Omental fat pad (tissue), 4 donors: ENCODE measurements at places on chromosomes 12 and 14. TPM values are rescaled to one million over a fixed set of nuclear protein-coding genes. Genes with fewer than 3 reads are reported as not detected.

The TMEM229B gene
- 1.8 TPM for total RNA-seq

The PYGL gene
- total RNA-seq, result 91.0 TPM

The HOXC5 gene
- total RNA-seq, result not detected

The FOXM1 gene
- total RNA-seq, result 4.3 TPM

The DHRS2 gene
- total RNA-seq, result not detected

The CCDC198 gene
- total RNA-seq, result not detected

The MIPOL1 gene
- 17.2 TPM for total RNA-seq

The IGF1 gene
- 248 TPM for total RNA-seq

The SLC38A6 gene
- total RNA-seq, result 33.3 TPM

The RTL1 gene
- total RNA-seq, result not detected

The KCNH5 gene
- 1.1 TPM for total RNA-seq

The ERP27 gene
- total RNA-seq, result 0.60 TPM

The MGAT4C gene
- total RNA-seq, result under 0.01 TPM

The CCDC38 gene
- not detected for total RNA-seq

The PRPF39 gene
- total RNA-seq, result 26.6 TPM

The KRT71 gene
- not detected for total RNA-seq

The GALNT16 gene
- 6.5 TPM for total RNA-seq

DNA sequence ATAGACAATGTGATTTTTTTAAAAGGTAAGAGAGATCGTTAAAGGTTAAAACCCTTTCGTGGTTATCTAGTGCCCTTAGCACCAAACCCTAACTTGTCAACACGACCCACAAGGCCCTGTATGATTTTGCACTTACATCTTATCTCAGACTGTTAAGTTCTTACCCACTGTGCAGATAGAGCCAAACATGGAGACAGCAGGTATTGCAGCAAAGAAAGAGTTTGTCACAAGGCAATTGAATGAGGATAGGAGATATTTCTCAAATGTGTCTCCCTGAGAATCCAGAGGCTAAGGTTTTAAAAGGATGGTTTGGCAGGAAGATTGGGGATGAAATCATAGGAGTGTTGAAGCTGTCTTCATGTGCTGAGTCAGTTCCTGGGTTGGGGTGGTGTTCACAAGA is 313.4 kb downstream of the AEBP2 start:
- no peak for DNase-seq

DNA sequence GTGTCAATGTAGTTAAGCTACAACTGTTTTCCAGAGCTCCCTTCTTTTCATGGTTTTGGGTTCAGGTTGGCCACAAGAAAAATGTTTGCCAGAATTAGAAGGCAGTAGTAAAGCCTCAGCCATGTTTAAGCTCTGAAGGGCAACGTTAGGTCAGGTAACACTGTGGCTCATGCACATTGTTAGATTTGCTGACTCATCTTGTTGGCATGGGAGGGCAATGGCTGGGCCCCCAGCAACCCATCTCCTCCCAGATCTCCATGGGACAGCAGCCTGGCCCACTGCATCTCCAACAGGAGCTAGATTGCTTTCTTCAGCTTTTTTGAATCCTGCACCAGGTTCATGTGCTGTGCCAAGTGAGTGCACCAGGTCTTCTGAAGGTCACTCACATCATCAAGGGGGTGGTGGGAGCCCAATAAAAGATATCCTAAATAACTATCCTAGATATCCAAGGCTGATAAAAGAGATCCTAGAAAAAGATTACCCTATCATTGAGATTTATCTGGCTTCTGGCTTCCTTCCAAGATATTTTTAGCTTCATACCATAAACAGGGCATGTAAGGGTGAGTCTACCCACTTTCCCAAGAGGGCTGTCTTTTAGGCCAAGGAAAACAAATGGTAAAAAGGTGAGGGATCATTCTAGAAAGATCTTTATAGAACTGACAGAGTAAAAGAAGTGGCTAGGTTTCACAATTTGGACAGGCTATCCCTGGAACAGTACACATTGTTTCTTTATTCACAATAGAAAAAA is 28.9 kb downstream of the PTGER2 start:
- no peak for DNase-seq

- no peak for DNase-seq
Observed at GRCh38 chr12:92516277-92516600, 186.6 kb upstream of the PLEKHG7 start.

- no peak for DNase-seq
Observed at GRCh38 chr12:54977155-54977554, 7.4 kb downstream of the TESPA1 start.

- no peak for DNase-seq
Observed at GRCh38 chr12:54486173-54486867, 11.2 kb upstream of the NCKAP1L start.

DNA sequence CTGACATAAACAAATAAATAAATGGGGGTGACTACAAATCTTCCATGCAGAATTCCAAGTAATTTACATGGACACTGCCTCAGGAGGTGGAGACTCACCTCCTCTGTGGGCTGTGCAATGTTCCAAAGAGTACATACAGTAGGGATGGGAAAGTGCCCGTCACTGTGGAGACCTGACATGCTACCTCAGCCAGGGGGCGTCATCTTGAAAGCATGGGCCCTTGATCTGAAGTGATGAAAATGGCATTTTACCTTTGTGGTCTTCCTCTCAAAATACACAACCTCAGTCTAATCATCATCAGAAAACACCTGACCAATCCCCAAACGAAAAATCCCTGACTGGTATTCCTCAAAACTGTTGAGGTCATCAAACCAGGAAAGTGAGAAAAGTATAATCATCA is 48.4 kb downstream of the ANAPC7 start:
- DNase-seq, result no peak

DNA sequence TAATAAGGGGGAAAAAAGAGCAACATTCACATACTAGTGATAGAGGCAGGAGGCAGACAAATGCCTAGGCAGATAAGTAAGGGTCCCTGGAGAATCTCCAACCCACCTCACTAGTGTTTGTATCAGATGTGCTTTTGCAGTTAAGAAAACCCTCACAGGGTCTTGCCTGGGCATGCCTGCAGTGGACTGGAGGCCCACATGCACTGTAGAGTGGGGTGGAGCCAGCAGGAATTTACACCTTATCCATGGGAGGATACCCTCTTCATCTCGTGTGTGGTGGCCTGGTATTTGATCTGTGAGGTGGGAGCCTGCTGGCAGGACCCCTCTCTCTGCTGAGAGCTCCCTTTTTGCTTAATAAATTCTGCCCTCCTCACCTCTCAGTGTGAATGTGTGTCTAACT is 238.0 kb upstream of the SLC16A7 start:
- DNase-seq, result no peak

- DNase-seq, result no peak
Observed at GRCh38 chr12:69648476-69648875, 37.8 kb upstream of the LRRC10 start.

- DNase-seq, result no peak
Observed at GRCh38 chr14:84527706-84528105, 1002.2 kb upstream of the FLRT2 start.

- no peak for DNase-seq
Observed at GRCh38 chr12:7542046-7542445, 38.5 kb upstream of the CD163 start.

DNA sequence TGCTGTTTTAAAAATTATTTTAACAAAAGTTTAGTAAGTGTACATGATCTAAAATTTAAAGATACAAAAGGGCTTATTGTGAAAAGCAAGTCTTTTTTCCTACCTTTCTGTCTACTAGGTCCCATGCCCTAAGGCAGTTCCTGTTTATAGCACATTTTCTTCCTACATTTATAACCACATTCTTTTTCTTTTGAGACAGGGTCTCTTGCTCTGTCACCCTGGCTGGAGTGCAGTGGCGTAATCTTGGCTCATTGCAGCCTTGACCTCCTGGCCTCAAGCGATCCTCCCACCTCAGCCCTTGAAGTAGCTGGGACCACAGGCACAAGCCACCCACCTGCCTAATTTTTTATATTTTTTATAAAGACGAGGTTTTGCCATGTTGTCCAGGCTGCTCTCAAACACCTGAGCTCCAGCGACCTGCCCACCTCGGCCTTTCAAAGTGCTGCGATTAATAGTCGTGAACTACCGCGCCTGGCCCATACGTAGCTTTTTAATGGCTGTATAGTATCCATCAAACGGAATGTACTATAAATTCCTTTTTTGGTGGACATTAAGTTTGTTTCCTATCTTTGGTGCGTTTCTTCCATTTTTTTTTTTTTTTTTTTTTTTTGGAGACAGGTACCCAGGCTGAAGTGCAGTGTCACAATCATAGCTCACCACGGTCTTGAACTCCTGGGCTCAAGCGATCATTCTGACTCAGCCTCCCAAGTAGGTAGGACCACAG is 20.9 kb downstream of the FRS2 start:
- no peak for DNase-seq

- no peak for DNase-seq
Observed at GRCh38 chr12:78146365-78146772, 315.7 kb downstream of the NAV3 start.

GRCh38 chr12:108210001-108210400 is 80.9 kb downstream of the WSCD2 start:
- DNase-seq, result no peak

DNA sequence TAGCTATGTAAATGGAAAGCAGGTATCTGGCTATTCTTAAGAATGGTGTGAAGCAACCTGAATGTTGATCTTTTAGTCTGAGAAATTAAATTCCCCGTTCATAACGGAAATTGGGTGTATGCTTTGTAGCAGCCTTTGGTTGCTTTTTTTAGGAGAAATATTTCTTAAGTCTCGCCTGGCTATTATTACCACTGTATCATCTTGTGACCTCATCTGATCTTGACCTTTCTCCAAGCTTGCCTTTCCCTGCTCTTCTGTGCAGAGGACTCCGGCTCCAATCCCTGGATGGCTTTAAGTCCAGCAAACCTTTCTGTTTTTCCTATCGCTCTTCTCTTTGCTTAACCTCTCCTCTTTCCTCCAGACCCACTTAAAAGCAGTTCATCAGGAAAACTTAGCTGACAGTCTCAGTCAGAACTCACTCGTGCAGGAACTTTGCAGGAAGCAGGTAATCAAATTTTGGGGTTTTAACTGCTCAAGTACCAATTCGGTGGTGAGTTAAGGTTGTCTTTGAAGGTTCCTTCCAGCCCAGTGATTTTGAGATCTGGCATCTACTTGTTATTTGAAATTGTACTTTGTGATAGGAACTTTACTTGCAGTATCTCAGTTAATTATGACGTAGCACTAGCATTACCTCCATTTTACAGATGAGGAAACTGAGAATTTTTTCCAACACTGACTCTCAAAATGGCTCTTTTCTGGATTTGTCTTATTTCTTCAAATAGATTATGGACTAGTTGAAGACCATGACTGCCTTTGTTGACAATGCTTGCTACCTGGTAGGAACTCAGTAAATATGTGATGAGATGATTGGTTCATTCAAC is 14.1 kb downstream of the PPFIBP1 start:
- DNase-seq, result no peak

DNA sequence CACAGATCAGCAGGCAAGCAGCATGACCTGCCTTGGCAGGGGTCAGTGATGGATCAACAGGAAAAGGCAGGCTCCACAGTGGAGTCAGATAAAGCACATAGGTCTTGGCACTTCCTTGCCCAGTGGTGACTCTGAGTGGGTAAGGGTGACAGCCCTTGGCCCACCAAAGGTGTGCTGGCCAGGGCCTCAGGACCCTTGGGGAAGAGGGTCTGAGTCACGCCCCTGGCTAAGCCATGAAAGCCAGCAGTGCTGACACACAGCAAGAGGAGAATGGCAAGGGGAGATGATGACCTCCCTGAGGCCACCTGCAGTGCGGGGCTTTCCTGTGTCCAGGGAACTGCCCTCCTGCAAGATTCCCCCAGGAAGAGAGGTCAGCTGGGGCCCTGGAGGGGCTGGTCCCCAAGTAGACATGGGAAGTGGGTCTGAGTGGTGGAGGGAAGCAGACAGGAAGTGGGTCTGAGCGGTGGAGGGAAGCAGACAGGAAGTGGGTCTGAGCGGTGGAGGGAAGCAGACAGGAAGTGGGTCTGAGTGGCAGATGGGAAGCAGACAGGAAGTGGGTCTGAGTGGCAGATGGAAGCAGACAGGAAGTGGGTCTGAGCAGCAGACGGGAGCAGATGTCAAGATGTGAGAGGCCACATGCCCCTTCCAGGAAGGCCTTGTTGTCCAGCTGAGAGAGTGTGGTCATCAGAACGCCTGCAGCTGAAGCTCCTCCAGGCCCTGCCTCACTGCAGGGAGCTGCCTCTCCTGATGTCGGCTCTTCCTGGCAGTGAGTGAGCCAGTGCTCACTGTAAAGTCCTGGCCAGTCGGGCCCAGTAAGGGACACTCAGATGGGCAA is 34.8 kb downstream of the DIO3 start:
- DNase-seq, result no peak

- no peak for DNase-seq
Observed at GRCh38 chr14:50932156-50932555, 12.1 kb downstream of the PYGL start.

DNA sequence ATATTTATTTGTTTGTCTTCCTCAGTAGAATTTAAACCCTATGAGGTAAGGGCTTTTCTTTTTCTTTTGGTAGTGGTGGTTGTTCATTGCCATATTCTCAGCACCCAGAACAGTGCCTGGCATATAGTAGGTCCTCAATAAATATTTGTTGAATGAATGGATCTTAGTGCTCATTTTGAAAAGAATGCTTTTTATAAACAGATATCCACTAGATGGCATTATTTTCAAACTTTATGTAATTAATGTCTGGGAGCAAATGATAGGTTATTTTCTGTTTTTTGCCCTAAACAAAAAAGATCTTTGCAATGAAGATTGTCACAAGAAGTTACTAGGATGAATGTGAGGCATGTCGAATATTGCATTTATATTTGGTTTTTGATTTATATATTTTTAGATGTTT is 64.1 kb downstream of the RAD51B start:
- no peak for DNase-seq

DNA sequence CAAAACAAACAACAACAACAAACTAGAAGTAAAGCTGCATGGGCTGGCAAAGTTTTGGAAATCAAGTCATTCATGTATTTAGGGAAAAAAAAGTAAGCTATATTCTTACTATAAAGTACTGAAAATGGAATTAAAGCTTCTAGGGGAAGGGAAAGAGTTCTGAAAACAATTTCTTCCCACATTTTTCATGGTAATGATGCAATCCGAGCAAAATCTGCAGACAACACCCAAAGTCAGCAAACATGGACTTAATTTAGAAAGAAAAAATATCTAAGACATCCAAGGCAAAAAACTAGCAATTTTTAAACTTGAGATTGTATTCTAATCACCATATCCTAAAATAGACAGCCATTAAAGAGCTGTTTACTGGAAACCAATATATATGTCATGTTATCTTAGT is 86.3 kb downstream of the LRP6 start:
- DNase-seq, result no peak
